ENCODE measurements at places on chromosomes 6 and 20.

DNA sequence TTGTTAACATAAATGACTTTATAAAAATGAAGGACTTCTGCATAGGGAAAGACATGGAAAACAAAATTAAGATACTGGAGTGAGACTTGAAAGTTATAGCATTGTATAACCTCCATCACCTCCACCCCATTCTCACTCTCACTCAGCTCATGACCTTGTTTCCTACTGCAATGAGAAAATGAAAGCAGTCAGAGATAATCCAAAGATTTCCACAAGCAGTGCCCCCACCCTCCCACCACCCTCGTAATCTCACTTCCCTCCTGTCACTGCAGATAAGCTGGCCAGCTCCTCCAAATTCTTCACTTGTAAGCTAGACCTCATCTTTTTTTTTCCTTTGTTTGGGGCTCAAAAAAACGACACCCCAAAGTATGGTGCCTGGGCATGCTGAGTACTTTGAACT, 52.9 kb upstream of the PROKR2 start:
- DNase-seq, result no peak

DNA sequence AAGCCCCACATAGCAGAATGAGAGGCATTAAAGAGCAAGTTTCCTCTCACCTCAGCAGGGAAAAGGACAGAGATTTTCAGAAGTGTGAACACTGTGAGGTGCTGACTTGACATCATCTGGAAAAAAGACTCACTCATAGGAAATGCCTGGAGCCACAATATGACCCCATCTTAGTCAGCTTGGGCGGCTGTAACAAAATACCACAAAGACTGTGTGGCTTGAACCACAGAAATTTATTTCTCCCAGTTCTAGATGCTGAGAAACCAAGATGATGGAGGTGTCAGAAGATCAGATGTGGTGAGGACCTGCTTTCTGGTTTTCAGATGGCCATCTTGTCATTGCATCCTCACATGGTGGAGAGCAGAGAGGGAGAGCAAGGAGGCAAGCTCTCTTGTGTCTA, 253.1 kb downstream of the ADGB start:
- DNase-seq, result no peak

DNA sequence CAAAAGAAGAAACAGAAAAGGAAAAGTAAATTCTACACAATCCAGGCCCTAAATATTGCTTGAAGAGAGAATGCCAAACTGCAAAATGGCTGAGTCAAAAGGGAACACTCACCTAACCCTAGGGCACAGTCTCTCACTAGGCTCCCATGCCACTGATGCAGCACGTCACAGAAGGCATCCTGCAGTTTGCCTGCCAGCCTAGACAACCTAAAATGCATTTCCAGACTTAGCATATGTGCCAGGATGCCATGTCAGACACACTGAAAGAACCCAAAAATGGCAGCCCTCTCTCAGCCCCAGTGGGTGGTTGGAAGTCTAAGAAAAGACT, 10.6 kb upstream of the SIRPD start:
- no peak for DNase-seq

DNA sequence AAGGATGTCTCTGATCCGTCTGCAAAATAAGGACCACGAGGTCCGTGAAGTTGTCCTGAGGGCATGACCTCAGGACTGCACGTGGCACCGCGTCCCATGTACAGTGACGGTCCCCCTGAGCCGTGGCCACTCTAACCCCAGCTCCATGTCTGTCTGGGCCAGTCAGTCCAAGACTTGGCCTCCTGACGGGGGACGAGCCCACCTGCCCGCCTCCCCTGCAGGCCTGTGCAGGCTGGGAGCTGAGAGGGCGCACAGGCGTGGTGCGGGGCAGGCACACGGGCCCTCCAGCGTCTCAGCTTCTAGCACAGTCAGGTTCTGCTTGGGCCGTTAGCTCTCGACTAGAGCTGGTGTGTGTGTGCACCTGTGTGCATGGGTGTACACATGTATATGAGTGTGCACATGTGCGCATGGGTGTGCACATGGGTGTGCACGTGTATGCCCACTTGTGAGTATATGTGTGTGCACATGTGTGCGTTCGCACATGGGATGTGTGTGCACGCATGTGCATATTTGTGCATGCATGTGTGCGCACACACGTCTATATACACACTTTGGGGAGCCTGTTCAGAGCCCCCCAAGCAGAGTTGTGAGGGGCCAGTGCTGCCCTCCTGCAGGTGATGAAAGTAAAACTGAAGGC, 307.0 kb downstream of the TAF4 start:
- no peak for DNase-seq

DNA sequence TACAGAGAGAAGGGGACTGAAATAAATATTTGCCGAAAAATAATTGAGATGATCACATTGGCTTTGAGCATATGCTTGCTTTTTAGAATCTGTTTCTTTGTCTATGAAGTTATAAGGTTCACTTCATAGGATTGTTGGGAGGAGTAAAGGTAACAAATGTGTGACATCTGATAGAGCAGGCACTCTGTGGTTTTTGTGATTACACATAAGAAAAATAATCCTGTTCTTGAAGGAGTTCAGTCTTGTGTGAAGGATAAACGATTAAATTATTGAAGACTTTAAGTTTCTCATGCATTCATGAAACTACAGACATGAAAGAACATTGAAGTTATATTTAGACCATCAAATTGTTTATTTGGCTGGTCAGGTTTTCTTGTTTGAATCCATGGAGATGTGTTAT, 45.0 kb downstream of the QKI start:
- DNase-seq, result no peak

- DNase-seq, result no peak
Observed at GRCh38 chr6:135121434-135121833, 59.7 kb upstream of the MYB start.

DNA sequence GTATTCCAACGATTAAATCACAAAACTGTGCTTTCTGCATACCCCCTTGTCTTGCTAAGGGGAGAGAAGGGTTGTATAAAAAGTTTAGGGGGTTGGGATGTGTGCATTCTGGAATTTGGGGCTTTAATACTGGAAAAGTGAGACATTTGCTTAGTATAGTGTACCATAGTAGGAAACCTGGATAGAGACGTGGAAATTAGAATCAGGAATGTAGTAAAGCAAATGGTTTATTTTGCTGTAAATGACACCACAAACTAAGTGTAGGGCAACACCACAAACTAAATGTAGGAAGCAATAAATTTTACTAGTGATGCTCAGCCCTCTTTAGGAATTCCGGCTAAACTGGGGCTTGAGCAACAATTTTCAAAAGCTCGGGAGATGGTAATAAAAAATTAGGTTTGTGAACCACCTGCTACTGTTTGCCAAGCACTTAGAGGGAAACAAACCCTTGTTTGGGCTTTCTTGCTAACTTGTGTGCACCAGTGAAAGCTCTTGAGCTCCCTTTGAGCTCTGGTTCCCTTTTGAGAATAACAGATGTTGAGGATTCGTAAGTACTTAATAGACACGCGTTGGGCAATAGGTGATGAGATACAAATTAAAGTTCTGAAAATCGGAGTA, 13.8 kb downstream of the BRD2 start:
- DNase-seq, result peak; percentile 91

- DNase-seq, result no peak
Observed at GRCh38 chr6:156174031-156174890, 602.9 kb upstream of the ARID1B start.

DNA sequence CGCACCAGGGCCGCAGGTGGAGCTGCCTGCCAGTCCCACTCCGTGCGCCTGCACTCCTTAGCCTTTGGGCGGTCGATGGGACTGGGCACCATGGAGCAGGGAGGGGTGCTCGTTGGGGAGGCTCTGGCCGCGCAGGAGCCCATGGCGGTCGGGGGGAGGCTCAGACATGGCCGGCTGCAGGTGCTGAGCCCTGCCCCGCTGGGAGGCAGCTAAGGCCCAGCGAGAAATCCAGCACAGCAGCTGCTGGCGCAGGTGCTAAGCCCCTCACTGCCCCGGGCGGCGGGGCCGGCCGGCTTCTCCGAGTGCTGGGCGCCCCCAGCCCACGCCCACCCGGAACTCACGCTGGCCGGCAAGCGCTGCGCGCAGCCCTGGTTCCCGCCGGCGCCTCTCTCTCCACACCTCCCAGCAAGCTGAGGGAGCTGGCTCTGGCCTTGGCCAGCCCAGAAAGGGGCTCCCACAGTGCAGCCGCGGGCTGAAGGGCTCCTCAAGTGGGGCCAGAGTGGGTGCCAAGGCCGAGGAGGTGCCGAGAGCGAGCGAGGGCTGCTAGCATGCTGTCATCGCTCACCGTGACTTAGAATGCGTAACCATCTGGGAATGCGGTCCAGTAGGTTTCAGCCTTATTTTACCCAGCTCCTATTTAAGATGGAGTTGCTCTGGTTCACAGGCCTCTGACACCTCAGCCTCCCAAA, 77.3 kb downstream of the C6orf52 start:
- DNase-seq, result no peak

DNA sequence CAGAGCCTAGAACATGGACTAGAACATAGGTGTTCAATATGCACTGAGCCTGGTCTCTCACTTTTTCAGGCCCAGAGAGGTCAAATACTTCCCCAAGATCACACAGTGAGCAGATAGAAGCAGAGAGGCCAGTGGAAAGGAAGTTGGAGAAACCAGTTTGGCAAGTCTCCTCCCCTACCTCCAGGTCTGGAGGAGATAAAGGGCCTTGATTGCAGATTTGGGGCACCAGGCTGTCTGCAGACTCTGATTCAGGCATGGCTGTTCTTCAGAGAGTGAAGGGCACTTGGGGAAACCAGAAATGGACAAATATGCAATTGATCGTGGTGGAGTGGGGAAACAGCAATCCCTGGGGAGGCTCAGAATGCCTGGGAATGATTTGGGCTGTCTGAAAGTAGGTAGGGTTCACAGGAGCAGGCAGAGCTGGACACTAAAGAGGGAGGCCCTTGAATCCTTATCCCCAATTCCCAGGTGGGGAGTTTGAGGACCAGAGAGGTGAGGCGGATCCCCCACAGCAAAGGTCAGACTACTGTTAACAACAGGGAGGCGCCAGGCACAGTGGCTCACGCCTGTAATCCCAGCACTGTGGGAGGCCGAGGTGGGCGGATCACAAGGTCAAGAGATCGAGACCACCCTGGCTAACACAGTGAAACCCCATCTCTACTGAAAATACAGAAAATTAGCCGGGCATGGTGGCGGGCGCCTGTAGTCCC, 2.3 kb downstream of the PEDS1 start:
- peak; percentile 78 for DNase-seq

DNA sequence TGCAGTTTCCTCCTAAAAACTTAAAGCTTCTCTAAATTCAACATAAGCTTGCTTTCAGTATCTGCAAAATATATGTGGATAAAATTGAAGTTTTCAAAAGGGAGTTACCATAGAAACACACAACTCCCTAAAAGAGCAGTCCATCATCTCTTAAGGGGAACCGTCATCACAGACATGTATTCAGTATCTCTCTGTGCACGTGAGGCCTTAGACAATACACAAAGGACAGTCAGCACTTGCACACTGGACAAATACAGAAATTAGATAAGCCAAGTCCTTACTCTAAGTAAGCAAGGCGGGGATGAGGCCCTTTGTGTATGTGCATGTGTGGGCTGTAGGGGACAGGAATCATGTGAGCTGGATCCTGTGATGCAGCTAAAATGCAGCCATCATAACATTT, 136.6 kb downstream of the BACH2 start:
- DNase-seq, result peak; percentile 79

- no peak for DNase-seq
Observed at GRCh38 chr6:56517155-56517745, 125.4 kb downstream of the DST start.

GRCh38 chr20:35954907-35955251, 577 bp upstream of the SCAND1 start:
- peak; percentile 78 for DNase-seq

DNA sequence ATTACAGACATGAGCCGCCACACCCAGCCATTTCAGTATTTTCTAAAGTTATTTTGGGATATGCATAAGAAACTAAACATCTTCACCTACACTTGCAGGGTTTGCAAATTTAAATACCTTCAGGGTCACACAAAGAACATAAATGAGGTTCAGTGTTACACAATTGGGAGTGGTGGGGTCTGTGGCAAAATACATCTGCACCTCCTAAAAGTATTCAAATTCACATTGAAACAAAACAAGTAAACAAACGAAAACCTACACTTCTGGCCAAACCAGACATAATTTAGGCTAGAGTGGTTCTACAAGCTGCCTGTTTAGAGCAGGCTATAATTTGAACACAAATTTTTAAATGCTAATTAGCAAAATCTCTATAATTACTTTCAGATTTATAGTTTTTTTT, 34.6 kb downstream of the MAPK14 start:
- no peak for DNase-seq

DNA sequence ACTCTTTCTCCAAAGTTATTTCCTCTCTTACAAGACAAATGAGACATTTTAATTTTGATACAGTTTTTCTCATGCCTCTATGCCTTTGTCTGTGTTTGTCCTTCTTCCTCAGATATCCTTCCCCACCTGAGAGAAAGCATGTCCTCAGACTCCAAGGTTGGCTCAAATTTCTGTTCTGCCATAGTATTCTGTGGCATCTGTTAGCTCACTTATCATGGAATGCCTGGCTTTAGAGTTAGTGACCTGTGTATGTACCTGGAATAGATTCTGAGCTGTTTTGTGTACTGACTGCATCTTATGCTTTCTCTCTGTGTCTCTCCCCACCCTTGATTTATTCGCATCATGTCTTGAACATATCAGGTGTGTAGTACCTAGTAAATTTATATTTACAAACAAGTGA, 90.0 kb downstream of the CENPW start:
- DNase-seq, result no peak

GRCh38 chr6:41682056-41682477, 43.8 kb downstream of the MDFI start:
- DNase-seq, result peak; percentile 98

- no peak for DNase-seq
Observed at GRCh38 chr6:167995731-167996151, 1.7 kb upstream of the KIF25 start.

DNA sequence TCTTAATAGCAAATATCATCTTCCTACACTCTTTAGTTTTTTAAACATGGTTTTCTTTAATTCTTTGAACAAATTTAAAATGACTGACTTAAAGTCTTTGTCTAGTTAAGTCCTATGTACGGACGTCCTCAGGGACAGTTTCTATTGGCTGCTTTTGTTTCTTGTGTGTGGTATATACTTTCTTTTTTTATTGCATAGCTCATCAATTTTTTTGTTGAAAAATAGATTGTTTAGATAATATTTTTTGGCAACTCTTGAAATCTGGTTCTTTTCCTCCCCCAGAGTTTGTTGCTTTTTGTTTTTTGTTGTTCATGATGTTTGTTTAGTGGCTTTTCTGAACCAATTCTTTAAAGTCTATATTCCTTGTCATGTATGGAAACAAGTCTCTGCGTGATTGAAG, 479.8 kb downstream of the PREX1 start:
- DNase-seq, result no peak
